Fibroblast of the conjunctiva (primary cell): ENCODE measurements at places on chromosomes 3 and 15.

DNA sequence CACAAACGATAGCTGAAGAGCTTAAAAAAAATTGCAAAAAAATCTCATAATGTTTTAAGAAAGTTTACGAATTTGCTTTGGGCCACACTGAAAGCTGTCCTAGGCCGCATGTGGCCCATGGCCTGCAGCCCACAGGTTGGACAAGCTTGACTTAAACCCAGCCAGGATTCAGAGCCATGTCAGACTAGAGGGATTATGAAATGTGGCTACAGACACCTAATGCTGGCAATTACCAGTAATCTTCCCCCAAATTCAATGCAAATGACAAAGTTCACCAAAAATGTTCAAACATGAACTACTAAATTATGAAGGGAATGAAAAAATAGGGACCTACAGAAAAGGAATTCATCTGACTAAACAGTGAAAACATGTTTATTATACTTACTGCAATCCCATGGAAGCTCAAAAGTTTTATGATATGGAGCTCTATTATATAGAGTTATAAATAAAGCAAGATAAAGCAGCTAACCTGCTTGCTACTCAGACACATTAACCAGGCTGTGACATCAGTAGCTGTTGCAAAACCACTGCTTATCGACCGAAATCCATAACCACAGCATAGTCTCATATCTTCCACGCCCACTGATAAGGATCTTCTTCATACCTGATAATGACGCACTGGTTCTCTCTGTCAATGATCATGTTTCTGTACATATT lies 49.2 kb downstream of the LDHAL6B start:
- DNase-seq = no peak

DNA sequence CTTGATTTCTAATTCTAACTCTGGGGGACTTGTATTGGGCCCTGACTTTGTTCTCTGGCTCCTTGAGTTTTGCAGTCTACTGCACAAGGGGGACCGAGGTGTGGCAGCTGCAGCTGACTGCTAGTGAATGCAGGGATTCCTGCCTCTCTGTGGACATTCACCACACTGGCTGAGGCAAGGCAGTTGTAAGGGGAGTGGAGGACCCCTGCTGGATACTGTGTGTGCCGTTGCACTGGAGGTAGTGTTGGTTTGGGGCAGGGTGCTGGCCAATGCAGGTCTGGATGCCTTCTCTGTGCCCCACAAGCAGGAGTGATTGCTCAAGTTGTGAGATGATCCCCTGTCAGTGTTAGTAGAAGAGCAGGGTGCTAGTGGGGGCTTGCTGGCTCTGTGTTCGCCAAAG lies 626.1 kb downstream of the SQOR start:
- no peak for DNase-seq

- DNase-seq = no peak
These were observed 63.3 kb upstream of the GATM start for GRCh38 chr15:45441686-45442085.

DNA sequence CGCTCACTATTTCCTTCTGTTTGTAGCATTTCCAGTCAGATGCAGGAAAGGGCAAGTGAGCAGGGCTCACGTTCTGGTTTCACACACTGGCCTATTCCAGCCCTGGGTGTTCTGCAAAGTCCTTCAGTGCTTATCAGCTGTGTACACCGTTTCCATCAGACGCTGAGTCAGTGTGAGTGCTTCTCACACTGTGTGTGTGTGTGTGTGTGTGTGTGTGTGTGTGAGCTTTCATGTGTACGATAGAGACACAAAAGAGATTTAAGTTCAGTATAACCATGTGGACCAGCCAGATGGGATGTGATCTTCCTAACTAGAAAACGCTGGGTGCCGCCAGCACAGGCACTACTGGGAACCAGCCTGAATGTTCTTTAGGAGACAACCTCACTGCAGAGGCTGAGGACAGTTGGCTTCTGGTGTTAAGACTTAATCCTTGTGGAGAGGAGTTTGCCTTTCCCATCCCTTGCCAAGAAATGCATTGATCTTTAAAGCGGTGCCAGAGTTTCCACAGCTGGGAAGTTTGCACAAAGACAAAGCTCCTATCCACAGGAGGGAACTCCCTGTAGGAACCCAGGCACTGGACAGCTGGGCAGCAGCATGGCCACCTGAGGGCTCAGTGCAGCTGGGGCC lies 3.9 kb upstream of the CHSY1 start:
- DNase-seq = no peak

DNA sequence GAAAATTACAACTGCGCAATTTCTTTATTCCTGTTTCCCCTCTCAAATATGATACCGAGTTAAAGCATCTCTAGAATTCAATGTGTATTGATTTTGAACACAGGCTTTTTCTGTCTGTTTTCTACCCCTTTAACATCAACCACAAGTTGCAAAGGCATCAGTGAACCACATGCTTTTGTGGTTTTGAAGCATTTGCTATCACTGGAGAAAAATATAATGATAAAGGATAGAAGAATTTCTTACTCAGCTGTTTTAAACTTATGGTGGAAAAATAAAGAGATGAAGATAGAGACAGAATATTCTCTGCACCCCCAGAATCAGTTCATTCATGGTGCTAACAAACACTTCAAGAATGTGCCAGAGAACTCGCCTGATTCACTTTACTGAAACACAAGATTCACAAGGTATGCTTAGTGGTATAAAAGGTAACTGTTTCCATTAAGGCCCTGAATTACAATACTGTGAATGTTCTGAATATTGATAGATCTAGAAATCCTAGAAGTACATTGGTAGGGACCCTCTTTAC lies 9.5 kb upstream of the DPPA4 start:
- DNase-seq = no peak

GRCh38 chr15:45834622-45835021 lies 199.8 kb downstream of the SQOR start:
- no peak for DNase-seq

DNA sequence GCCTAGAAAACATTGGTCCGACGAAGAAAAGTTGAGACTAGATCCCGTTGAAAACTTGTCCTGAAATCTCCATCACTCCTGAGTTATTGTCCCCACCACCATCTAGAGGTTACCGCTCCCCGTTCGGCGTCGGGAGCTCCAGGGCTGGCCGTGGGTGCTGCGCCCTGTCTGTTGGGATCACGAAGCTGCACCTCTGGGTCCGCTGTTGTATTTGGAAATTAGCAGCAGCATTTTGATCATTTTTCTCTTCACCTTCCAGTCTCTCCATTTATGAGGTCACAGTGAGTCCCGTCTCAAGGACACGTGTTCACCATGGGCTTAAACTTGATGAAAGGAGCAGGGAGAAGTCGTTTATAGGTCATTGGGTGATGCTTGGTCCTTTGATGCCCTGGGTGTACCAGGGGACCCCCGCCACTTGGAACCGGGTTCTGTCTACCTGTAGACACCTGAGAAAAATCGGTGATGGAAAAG lies 565 bp downstream of the MANF start:
- DNase-seq = no peak

GRCh38 chr3:4078903-4079302 lies 224.3 kb upstream of the SETMAR start:
- no peak for DNase-seq

DNA sequence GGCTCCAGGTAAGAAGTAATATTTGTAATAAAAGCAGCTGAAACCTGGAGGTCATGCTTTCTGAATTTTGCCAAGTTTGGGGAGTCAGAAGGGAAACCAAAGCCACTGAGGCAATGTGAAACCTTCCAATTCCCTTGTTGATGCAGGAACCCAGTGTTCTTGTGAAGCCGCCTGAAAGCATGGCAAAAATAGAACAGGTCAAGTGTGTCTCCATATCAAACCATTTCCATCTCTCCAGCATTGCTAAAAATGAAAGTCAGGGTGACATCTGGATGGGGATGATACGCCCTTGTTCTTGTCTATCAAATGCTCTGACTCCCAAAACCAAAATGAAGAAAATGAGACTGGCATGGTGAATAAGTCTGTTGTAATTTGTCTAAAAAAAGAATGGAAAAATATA lies 362.5 kb downstream of the VPS13C start:
- no peak for DNase-seq

DNA sequence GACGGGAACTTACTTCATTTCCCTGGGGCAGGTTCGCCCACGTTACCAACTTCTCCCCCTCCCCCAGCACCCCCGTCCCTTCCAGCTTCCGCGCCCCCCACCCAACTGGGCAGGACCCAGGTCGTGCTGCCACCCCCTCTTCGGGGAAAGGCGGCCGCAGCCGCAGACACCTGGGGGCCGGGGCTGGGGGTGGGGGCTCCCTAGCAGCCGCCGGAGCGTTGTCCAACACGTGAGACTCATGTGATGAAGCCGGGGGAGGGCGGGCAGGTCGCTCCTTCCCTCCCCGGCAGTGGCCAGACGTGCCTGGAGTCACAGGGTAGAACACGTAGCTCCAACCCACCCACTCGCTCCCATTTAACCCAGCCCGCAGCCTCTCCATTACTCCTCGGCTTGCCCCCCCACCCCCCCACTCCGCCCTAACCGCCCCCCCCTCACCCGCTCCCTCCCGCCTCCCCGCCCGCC lies 240 bp upstream of the BHLHE40 start:
- peak; percentile 94 for DNase-seq

- DNase-seq = no peak
These were observed 25.2 kb downstream of the WNT5A start for GRCh38 chr3:55461896-55462295.

- no peak for DNase-seq
These were observed 19.1 kb downstream of the SLC6A20 start for GRCh38 chr3:45777111-45777745.

DNA sequence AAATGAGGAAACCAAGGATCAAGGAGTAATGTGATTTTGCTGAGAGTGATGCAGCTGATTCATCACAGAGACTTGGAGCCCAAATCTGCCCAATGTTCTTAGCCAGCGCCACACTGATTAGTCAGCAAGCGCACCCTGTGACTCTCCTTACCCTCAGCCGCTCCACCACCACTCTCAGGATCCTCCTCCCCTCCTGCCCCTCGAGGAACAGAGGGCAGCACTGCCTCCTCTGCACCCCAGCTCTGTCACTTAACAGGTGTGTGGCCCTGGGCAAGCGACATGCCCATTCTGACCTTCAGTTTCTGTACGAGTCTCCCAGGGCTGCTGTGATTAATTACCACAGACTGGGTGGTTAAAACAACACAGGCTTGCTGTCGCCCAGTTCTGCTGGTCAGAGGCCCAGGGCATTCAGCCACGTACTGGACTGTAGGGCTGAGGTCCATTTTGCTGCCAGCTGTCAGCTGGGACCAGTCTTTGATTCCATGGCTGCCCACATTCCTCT lies 36.1 kb upstream of the HRH1 start:
- DNase-seq = peak; percentile 23

GRCh38 chr3:129282727-129283327 lies 4.2 kb downstream of the HMCES start:
- peak; percentile 65 for DNase-seq

GRCh38 chr3:140433431-140433830 lies 244.4 kb upstream of the TRIM42 start:
- no peak for DNase-seq

- no peak for DNase-seq
These were observed 517.3 kb downstream of the DIPK2A start for GRCh38 chr3:144488927-144489326.

DNA sequence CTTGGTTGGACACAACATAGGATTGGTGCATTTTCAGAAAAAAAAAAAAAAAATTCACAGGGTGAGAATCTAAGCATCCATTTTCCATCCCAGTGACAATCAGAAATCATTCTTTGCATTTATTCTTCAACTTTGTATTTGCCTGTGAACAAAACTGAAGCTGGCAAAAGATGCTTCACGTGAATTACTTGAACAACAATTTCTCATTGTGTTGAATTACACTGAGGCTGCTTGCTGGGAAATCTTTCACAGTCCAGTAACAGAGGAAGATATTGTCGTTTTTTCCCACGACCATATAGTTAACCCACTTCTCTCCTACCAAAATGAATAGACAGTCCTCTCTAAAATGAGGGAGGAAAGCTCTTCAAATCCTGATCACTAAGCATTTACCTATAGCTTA lies 4.3 kb upstream of the SLCO3A1 start:
- DNase-seq = no peak

DNA sequence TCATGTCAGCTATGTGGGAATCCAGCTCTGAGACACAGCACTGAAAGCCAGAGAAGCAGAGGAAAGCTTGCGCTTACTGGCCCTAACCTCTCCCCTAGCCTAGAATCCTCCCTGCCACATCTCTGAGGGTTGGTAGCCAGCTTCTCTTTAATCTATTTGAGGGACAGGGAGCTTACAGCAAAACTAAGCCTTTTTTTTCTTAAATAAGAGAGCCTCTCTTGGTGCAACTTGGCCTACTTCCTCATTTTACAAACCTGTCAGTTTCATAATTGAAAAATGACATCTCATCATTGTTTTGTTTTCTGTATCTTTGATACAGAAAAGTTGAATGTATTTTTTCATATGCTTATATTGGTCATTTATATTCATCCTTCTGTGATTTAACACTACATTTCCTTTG lies 193.9 kb downstream of the ZNF621 start:
- no peak for DNase-seq

DNA sequence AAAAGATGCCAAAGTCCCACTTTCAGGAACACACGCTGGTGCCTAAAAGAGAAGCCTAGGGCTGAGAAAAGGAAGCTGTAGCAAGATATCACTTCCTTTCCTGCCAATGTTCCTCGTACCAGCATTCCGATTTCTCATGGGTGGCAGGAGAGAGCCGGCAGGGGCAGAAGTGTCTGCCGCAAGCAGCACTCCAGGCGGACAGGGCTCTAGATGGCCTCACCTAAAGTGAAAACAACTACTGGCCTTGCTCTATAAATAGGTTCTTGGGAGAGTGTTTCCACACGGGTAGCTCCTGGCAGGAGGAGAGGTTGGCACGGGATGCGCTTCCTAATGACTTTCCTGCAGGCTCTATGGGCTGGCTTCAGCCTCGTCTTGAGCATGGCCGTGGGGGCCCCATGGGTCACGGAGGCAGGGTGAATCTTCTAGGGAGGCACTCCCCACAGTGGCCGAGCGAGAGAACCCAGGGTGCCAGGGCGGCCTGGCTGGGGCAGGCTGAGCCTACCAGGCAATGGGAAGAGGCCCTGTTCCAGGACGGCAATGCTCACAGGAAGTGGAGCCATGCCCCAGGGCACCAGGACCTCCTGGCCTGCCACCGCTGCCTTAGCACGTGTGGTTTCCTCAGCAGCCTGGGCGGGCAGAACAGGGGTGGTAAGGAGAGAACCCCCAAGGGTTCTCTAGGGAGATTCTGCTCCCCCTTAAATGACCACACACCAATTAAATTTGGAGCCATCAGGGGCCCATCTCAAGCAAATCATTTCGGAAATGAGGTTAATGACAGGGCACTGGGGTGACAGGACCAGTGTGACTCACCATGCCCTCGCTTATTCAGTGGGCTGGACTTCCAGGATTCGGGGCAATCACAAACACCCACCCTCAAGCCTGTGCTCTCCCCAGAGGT lies 14.6 kb upstream of the DUSP7 start:
- DNase-seq = no peak

DNA sequence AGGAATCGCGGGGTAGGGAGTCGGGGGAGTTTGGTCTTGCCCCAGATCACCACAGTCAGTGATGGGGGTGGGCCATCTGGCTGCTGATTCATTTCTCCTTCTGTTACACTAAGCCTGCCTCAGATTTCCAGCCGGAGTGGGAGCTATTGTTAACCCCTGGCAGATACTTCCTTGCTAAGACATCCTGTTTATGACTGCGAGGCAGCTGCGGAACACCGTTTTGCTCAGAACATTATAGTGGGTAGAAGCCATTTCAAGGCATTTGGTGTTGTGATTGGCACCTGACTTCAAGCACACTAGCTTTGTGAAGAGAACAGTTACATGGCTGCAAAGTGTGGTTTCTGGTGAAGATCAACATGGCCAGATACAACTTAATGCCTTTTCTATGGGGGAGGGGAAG lies 73.8 kb downstream of the FLNB start:
- DNase-seq = no peak

- no peak for DNase-seq
These were observed 8.1 kb downstream of the ARIH2 start for GRCh38 chr3:48926425-48927392.
